ENCODE measurements at places on chromosomes 5 and 9. TPM values are rescaled to one million over a fixed set of nuclear protein-coding genes. Genes with fewer than 3 reads are reported as not detected.

DNA sequence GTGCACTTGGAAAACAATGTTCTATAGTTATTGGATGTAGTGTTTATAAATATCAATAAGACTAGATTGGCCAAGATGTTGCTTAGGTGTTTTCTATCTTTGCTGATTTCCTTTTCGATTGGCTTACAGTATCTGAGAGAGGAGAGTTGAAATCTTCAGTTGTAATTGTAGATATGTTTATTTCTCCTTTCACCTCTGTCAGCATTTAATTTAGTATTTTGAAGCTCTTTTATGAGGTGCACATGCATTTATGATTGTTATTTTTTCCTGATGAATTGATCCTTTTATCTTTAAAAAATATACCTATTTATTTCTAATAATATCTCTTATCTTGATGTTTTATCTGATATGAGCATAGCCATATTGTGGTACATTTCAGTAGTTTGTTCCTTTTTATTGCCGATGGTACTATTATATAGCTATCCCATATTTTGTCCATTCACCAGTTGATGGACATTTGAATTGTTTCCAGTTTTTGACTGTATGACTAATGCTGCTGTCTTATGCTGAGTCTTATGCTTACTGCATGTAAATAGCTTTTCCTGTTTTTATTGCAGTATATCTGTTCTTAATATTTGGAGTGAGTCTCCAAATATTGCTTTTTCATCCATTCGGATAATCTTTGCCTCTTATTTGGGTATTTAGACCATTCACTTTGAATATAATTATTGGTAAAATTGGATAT, 34.7 kb downstream of the ERCC6L2 start:
- DNase-seq, result no peak

DNA sequence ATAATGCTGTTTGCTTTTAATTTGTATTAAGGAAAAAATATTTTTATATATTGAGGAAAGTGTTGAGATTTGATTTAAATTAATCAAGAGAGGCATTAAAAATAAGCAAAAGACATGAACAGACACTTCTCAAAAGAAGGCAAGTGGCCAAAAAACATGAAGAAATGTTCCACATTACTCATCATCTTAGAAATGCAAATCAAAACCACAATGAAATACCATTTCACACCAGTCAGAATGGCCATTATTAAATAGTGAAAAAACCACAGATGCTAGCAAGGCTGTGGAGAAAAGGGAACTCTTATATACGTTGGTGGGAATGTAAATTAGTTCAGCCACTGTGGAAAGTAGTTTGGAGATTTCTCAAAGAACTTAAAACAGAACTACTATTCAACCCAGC, 45.9 kb downstream of the RANBP17 start:
- DNase-seq, result no peak

DNA sequence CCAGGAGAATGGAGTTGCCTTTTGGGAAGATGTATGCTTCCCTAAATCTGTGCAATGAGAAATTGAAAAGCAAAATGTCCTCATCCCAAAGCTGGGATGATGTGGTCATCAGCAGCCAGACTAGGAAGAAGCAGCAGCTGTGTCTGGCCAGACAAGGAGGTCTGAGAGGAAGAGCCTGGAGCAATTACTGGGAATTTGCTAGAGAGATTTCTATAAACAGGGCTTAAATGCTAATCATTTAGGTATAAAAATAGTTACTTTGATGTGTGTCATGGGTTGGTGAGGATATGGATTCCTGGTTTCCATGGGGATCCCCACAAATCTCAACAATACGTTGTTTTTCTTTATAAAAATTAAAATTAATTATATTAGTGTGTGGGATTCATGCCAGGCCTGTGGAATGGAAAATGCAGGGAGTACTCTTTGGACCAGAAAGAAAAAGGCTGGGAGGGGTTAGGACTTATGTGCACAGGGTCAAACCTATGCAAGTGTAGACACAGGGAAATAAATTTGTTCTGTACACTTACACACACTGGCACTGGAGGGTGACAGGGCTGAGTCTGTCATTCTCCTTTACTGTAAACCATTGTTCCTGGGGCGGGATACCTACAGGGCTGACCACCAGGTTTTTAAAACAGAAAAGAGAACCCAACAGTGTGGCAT, 58.7 kb upstream of the TRPC7 start:
- no peak for DNase-seq

DNA sequence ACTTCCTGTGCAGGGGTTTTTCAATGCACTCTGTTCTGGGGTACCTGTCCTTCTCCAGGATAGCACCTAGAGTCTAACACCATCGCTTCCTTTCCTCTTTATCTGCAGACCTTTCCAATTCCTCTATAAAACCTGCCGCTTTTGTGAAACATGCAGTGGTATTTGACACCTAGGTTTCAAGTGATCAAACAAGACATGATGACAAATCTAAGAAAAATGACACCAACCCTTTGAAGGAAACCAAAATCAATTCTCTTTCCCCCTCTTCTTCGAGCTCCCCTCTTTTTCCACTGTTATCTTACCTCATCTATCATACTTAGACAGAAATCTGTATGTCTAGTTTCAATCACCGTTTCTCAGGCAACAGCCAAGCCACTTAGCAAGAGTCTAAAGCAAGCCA, 25.6 kb upstream of the RANBP17 start:
- no peak for DNase-seq

- no peak for DNase-seq
Observed at GRCh38 chr5:140398379-140398811, 3.2 kb upstream of the ANKHD1 start.

DNA sequence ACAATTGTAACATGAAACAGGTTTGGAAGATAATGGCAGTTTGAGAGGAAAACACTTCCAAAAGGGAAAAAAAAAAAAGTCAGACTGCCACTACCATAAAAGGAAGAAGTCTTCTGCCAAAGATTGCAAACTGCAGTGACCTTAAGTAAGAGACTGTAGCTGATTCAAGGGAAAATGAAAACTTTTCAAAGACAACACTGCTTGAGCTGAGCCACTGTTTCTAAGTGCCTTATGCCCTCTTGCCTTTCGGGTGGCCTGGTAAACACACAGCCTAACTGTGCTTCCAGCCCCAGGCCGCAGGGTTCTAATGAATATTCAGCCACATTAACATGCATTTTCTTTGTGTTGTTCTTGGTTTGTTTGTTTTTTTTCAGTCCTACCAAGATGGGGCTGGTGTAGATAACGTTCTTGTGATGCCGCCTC, 354.6 kb downstream of the BNC2 start:
- no peak for DNase-seq

- DNase-seq, result no peak
Observed at GRCh38 chr9:135789838-135790291, 87.9 kb downstream of the KCNT1 start.

- DNase-seq, result no peak
Observed at GRCh38 chr5:73522989-73523388, 24.7 kb downstream of the BTF3 start.

DNA sequence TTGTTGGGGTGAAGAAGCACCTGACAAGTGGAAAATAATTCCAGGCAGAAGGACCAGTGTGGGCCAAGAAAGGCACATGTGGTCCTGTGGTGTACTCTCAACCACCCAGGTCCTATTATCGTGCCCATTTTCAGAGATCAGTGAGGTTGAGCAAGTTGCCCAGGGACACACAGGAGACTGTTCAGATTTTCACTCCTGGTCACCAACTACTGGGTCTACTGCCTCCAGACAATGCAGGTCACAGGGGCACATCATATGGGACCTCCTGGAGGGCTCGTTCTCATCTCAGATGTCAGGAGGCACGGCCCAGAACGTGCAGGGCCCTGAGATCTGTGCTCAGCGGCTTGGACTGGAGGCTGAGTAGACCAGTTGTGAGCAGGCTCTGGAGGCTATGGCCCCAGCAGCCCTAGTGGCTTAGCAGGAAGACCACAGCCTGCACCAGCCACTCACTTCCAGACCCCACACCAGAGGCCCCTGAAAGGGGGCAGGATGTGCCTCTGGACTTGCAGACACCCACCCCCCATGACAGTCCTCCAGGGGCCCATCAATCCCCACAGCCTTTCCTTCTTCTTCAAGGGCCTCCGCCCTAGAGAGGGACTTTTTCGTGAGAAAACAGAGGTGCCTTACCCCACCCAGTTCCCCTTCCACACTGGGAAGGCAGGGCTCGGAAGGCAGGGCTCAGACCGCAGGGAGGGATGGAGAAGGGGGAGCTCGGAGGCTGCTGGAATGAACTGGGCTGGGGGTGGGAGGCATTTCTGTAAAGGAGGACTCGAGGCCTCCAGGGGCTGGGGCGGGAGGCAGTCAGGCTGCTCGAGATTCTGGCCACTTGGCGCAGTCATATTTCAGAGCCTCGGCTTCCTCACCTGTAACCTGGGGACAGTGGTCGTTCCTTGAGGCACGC, 82.7 kb upstream of the NEURL1B start:
- DNase-seq, result no peak

GRCh38 chr9:111120526-111120925, 82.3 kb upstream of the LPAR1 start:
- no peak for DNase-seq

DNA sequence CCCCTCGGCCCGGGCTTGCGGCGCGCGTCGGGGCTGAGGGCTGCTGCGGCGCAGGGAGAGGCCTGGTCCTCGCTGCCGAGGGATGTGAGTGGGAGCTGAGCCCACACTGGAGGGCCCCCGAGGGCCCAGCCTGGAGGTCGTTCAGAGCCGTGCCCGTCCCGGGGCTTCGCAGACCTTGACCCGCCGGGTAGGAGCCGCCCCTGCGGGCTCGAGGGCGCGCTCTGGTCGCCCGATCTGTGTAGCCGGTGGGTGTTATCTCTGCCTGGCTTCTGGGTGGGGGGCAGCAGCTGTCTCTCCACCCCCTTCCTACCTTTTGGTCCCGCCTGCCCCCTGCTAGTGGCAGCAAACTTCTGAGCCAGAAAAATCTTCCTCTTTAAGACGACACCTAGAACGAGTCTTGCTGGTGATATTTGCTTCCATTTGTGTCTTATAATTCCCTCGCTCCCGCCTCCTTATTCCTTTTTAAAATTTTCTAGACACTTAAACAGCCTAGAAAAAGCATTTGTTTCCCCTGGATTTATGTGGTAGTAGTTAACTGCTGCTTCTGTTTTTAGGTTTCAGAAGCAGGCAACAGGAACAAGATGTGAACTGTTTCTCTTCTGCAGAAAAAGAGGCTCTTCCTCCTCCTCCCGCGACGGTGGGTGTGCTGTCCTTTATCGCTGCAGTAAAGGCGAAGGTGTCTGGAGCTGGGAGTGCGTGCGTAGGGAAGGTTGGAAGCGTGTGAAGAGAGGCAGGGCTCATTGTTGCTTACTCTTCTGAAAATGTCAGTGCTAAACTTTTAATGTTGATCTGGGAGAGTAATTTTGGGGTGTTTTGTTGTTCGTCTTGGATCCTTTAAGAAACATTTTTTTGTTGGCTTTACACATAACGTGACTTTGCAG, 554 bp downstream of the JAK2 start:
- DNase-seq, result peak; percentile 47

GRCh38 chr5:139850423-139851016, 54.9 kb downstream of the PSD2 start:
- DNase-seq, result no peak

DNA sequence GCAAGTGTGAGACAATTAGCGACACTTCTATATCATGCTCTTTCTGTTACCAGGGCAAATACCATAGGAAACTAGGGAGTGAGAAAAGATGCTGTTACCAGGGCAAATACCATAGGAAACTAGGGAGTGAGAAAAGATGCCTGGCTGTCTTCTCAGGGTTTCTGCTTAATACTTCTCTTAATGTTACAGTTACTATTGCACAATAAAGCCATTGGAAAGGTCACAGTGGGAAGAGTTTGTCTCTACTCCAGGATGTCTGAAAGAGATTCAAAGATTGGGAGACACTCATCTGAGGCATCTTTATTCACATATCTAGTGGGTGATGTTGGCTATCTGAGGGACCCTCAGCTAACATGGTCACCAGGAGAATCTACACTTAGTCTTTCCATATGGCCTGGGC, 431.7 kb upstream of the POU5F2 start:
- DNase-seq, result no peak

DNA sequence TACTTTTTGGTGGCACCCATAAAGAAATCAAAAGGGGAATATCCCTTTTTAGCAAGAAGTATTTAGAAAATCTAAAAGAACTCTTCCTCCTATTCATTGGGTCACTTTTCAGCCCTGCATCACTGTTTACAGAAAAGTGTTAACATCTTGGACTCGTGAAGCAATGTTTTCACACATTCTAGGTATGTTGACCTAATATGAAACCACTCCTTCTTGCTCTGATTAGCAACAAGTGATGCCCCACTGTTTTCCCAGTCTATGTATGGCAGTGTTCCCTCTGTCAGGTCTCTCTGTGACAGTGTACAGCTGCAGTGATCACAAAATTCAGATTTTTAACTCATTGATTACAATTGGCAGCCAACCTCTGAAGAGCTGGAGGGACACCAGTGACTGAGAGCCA, 148.2 kb upstream of the SLC12A2 start:
- DNase-seq, result no peak

DNA sequence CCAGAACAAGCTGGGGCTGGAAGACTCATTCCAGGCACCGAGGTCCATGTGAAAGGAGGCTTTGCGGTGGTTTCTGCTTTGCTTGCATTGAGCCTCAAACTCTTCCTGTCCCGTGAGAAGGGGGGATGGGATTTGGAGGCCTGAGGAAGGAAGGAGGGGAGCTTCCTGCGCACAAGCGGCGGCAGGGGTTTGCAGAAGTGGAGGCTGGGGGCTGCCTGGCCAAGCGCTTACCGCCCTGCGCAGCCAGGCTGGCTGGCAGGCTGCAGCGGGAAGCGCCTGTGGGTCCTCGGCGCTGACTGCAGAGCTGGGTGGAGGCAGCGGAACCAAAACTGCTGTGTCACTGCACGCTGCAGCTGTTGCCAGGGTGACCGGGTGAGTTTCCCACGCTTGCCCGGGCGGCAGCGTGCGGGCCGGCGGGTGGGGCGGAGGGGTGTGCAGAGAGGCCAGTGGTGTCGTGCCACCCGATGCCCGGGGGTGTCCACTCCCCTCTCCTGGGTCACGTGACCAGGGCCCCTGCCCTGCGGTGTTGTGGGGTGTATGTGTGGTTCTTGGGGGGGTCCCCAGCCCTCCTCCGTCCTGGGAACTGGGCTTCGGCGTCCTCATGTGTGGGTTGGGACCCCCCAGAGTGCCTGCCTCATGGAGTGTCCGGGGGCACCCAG, 81.0 kb downstream of the RXRA start:
- DNase-seq, result peak; percentile 80

- no peak for DNase-seq
Observed at GRCh38 chr9:132163876-132164603, 2.2 kb downstream of the NTNG2 start.

GRCh38 chr9:91757782-91758181, 192.2 kb downstream of the ROR2 start:
- DNase-seq, result no peak

Gene PKD2L2
- not detected for total RNA-seq

Gene PDE8B
- total RNA-seq, result 0.16 TPM

Data from activated naive CD8-positive, alpha-beta T cell treated with anti-CD3 and anti-CD28 coated beads for 36 hours (primary cell).